NCI-H1417 (cell line): ENCODE measurements at places on chromosomes 3 and 15.

GRCh38 chr3:127067116-127067910 is 84.4 kb downstream of the PLXNA1 start:
- peak; percentile 80 for DNase-seq

- DNase-seq: peak; percentile 27
Observed at GRCh38 chr3:134978658-134979057, 183.6 kb downstream of the EPHB1 start.

GRCh38 chr3:170475092-170475685 is 56.5 kb downstream of the CLDN11 start:
- DNase-seq: no peak

- no peak for DNase-seq
Observed at GRCh38 chr3:162632672-162633071, 1136.1 kb downstream of the OTOL1 start.

DNA sequence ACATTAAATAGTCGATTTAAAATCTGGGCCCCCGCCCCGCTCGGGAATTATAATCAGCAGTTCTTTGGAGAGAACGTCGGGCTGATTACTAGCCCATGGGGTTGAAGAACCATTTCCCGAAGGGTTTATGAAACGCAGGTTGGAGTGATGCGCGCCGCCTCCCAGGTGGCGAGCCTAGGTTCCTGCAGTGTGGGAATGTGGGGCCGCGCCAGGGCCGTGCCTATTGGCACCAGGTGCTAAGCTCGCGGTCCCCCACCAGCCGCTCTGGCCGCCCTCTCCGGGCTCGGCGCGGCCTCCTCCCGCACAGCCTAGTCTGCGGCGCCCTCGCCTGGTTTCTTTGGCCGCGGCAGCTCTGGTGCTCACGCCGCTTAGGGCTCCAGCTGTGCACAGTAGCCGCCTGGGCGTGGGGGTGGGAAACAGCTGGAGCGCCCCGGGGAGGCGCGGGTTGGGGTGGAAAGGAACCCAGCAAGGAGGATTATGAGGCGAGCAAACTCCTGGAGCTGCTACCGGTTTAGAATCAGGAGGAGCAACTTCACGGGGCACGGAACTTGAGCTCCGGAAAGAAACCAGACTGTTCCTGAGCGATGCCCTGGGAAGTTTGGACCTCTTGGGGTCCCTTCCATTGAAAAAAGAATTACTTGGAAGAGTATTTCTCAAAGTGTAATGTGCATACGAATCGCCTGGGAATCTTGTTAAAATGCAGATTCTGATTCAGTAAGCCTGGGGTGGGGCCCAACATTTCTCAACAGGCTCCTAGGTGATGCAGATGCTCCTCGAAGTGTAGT is 5.6 kb upstream of the MECOM start:
- peak; percentile 95 for DNase-seq

GRCh38 chr3:194161131-194162045 is 25.4 kb downstream of the HES1 start:
- DNase-seq: no peak

- peak; percentile 92 for DNase-seq
Observed at GRCh38 chr3:129316248-129317013, 37.8 kb downstream of the HMCES start.

DNA sequence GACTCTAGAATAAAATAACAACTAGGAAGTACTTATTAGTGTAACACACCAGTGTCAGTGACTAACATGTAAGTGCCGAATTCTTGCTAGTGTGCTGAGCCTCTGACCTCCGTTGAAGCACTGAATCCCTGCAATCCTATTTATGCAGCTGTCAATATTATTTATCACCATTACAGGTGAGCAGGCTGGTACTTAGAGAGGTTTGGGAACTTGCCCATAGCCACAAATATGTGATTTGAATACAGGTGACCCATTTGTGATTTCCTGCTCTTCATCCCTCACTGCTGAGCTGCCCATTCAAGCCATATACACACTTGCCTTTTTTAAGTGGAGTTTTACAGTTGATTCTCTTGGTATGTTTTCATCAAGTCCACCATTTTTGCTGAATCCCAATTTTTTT is 12.2 kb downstream of the EIF4E3 start:
- DNase-seq: peak; percentile 86

DNA sequence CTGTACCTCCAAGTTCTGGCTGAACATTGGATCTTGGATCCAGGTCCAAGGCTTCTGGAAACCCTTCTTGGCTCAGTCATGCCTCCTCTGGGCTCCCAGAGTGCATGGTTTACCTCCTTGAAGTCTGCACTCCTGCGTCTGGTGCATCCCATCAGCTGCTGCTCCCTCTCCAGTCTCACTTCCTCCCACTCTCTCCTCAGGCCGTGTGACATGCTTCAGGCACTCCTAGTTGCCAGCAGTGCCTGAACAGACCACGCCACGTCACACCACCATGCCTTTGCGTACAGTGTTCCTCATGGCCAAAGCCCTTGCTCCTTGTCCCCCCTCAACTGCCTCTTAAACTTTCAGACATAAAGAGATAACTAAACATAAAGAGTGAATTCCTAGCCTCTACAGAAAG is 5.7 kb downstream of the GPR27 start:
- no peak for DNase-seq

- no peak for DNase-seq
Observed at GRCh38 chr3:181824961-181825360, 113.2 kb downstream of the SOX2 start.

- DNase-seq: no peak
Observed at GRCh38 chr15:42156243-42156922, at the start of gene PLA2G4F. TSS of gene PLA2G4F (minus strand) at chr15:42156636. CDS start at chr15:42156549, 87 bp downstream.

GRCh38 chr3:152706991-152707713 is 127.8 kb upstream of the P2RY1 start:
- DNase-seq: no peak

DNA sequence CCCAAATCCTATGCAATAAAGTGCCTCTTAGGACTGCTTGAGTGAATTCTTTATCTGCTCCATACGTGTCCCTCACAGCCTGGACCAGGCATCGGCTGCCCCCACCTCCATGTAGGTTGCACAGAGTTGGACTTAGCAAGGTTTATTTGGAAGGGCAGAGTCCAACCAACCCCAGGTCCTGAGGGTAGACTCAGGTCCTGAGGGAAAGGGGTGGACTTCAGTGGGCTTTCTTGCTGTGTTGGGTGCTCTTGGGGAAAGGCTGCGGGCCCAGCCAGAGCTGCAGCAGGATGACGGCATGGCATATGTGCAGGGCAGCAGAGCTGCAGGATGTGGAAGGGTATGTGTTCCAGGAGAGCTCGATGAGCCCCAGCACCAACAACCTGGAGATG is 6.5 kb downstream of the ALG3 start:
- no peak for DNase-seq

DNA sequence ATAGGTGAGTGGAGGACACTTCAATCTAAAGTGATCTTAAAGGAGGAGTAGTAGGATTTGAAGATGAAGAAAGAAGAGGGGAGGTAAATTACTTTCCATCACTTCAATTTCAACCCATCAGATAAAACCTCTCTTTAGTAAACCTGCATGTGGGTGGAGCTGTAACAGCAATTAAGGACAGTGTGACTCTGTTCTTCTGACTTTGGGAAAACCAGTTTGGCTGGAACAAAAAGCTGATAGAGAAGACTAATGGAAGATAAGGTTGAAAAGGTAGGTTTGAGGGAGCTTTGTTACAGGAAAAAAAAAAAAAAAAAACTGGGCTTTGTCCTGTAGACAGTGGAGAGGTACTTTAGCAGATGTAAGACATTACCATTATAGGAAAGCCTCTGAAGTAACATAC is 4.5 kb upstream of the GSK3B start:
- DNase-seq: no peak

- DNase-seq: no peak
Observed at GRCh38 chr3:10387881-10388609, 67.1 kb upstream of the SEC13 start.

DNA sequence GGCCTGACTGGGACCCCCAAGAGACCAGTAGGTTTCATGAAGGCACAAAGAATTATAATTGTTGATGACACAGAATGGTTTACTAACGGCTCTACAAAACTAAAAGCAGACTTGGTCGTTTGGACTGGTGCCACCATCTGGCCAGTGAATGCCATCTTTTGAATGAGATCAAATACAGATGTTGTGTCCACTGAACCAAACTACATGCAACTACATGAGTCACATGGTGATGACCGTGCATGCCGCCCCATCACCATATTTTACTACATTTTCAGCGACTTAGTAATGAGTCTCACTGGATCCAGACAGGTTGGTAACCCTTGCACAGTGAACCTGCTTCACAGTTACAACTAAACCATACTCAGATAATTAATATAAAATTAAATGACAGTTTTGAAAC is 803.3 kb downstream of the DIPK2A start:
- DNase-seq: no peak

DNA sequence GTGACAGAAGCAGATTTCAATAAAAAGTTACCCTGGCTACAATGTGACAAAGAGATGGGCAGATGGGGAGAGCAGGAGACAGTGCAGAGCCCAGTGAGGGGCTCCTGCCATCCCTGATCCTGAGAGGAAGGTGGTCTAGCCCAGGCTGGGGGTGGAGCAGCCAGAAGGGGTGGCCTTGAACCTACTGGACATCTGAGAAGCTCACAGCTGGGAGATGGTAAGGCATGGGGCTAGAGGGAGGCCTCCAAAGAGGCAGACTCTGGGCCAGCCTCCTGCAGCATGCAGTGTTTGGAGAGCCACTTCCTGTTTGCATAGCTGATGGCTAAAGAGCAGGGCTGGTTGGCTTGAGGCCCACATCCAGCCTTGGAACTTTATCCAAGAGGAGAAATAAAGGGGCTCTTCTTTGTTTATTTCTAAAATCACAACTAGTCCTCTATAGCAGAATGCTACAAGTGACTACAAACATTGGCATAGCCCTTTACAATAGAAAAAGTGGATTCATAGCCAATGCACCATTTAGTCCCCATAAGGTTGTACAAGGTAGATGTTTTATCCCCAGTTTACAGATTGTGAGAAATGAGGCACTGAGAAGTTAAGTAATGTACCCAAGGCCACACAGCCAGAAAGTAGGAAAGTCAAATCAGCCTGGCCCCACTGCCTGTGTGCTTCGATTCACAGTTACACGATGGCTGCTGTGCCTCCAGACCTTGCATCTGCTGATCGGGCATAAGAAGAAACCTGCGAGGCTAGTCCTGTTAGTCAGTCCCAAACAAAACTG is 4.6 kb downstream of the EFCC1 start:
- DNase-seq: peak; percentile 36

DNA sequence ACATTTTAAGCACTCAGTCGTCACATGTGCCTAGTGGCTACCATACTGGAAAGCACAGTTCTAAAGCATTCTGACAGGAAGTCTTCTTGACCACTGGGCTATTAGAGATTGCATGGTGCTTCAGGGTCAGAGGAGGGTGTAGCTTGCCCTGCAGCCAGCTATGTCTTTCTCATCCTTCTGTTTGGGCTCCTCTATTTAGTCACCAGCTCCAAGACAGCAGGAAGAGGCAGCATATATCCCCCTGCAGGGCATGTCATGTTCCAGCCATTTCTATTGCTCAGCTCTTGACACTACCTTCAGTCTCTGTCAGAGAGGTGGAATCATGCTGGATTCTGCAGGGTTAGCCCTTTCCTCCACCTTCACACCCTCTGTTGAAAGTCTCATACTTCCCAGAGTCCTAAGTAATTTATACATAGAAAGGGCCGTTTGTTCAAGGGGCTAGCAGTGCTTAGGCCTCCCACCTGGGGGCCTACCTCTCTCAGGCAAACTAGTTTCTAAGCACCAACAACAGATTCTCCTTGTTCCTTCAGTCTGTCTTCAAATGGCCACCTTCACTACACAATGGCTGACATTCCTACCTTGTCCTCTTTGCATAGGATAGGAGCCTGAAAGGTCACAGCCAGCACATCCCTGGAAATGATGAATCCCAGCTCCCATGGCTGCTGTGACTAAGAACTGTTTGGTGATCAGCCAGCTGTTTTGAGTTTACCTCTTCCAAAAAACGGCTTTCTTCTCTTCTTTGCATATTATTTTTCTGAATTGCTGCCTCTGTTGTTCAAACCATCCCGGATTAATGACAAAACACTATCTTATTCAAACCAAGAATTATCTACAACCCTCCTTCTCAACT is 115.7 kb upstream of the BFSP2 start:
- no peak for DNase-seq

GRCh38 chr3:141530415-141530768 is 43.6 kb downstream of the RASA2 start:
- DNase-seq: no peak

DNA sequence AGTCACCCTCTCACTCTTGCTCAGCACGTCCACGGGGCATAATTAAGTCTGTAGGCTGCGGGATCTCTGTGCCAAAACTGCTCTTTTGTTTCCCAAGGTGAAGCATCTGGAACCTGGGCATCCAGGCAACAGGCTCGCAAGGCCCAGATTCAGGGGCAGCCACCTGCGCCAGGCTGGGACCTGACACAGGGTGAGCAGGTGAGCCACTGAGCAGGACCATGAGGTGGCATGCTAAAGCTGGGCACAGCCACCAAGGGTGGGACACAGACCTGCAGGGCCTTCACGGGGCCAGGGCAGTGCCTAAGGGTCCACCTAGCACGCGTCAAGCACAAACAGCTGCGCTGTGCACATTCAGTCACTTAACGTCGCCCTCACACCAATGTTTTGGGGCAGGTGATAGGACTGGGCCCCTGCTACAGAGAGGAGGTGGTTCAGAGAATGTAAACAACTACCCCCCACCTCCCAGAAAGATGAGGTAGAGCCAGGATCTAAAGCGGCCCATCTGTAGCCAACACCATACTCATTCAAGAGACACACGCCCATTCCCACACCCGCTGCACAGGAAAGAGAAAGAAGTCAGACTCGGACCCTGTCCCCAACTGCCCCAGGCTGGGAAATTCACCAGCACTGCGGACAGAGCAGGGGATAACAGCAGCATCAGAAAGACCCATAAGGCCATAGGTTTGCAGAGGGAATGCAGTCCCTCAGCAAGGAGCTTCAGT is 16.3 kb downstream of the XXYLT1 start:
- no peak for DNase-seq

GRCh38 chr3:49867871-49868321 is 1.8 kb downstream of the CAMKV start:
- no peak for DNase-seq

- DNase-seq: no peak
Observed at GRCh38 chr3:58095603-58096138, 87.4 kb downstream of the FLNB start.

- DNase-seq: no peak
Observed at GRCh38 chr3:154743418-154743817, 313.4 kb upstream of the GPR149 start.

DNA sequence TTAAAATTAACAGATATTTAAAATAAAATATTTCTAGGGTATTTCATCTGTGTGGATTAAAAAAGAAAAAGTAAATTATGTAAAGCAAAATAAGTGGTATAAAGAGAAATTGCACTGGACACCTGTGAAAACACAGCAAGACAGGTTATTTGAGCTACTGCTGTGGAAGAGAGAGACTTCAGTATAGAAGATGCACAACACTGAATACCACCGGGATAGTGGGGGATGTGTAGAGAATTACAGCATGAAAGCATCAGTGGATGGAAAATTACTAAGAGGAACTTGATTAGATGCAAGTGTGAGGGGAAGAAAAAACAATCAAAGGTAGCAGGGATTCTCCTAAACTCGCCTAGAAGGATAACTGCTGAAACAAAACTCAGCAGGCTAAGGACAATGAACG is 1242.5 kb upstream of the GBE1 start:
- DNase-seq: peak; percentile 14

- DNase-seq: no peak
Observed at GRCh38 chr15:43168192-43169107, 16.8 kb upstream of the CCNDBP1 start.

GRCh38 chr15:31335989-31336592 is 9.5 kb downstream of the KLF13 start:
- DNase-seq: no peak

- DNase-seq: peak; percentile 14
Observed at GRCh38 chr3:142027735-142028134, 121.6 kb downstream of the TFDP2 start.
